RKO (cell line): ENCODE measurements at places on chromosomes 13 and 19.

- no peak for DNase-seq
These were observed at the start of gene FFAR1 for GRCh38 chr19:35347171-35347929. Gene FFAR1, plus strand, starts transcription at chr19:35347902. Its CDS starts 3,650 bp downstream, at chr19:35351552.

GRCh38 chr13:48398450-48399095, 14.3 kb downstream of the LPAR6 start:
- no peak for DNase-seq

GRCh38 chr13:100203696-100204367, 114.9 kb downstream of the PCCA start:
- DNase-seq, result no peak

DNA sequence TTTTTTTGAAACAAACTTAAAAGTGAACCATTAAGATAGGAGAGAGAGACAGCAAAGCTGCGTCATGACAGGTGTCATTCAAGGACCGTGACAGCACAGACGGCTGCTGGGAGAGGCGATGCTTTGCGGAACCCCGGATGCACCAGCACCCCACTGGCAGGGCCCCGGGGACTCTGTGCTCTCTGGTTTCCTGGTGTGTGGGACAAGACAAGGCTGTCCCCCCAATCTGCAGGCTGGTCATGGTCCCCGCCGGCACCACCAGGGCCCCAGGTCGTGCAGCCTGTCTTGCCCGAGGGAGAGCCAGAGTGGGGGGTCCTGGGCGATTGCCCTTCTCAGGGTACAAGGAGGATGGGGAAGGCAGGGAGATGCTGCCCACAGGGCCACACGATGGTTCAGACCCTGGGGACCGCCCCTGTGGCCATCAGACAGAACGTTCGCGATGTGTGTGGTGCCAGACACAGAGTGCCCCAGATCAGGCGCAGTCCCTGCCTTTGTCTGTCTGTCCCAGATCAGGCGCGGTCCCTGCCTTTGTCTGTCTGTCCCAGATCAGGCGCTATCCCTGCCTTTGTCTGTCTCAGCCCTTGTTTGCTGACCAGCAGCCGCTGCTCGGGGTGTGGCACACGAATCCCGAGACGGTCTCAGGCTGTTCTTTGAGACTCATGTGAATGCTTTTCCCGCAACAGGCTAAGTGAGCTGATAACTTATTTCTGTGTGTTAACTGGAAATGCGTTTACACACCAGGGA, 36.1 kb downstream of the ADPRHL1 start:
- no peak for DNase-seq

- no peak for DNase-seq
These were observed 51.8 kb downstream of the CRYL1 start for GRCh38 chr13:20473888-20474287.
